ENCODE measurements at places on chromosomes 1 and 21.

- DNase-seq = peak; percentile 31
Measured at GRCh38 chr1:204837440-204838084, 33.1 kb upstream of the NFASC start.

- DNase-seq = no peak
Measured at GRCh38 chr1:152034654-152035538, 1.9 kb downstream of the S100A11 start.

DNA sequence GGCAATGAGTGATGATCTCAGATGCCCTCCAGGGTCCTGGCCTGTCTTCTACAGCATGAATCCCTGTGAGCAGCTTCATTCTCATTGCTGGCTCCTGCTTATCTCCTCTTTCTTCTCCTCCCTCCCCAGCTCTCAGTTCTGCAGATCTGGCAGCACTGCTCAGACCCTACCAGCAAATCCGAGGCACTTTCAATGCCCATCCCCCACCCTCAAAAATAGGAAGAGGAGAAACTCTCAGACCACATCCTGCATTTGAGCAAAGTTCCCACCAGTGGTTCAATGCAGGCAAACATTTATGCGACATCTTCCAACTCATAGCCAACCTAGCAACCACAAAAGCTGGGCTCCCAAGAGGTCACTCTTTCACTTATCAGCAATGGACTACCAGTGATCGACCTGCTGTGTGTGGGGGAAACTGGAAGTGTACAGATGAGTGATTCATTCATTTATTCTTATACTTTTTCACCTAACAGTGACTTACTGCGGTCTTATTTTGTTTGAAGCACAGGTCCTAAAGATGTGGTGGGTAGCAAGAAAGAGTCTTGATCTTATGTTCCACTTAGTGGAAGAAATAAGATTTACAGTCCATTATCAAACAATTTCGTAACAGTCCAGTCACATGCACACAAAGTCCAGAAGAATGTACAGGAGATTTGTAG lies 5.8 kb upstream of the CHI3L2 start:
- no peak for DNase-seq

DNA sequence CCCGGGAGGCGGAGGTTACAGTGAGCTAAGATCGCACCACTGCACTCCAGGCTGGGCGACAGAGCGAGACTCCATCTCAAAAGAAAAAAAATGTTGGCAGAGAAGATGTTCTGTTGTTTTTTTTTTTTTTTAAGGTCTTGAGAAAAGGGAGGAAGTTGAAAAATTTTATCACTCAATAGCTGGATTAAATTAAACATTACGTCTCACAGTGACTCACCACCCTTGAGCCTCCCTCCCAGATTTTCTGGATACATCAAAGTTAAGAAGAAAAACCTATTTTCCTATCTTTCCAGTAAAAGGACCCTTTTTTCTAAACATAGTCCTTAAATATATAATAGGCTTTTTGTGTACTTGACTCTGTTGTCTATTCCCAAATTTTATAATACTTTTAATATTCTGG lies 35.5 kb downstream of the IFNAR1 start:
- DNase-seq = no peak

- no peak for DNase-seq
Measured at GRCh38 chr21:46651121-46651520, 15.6 kb downstream of the PRMT2 start.

DNA sequence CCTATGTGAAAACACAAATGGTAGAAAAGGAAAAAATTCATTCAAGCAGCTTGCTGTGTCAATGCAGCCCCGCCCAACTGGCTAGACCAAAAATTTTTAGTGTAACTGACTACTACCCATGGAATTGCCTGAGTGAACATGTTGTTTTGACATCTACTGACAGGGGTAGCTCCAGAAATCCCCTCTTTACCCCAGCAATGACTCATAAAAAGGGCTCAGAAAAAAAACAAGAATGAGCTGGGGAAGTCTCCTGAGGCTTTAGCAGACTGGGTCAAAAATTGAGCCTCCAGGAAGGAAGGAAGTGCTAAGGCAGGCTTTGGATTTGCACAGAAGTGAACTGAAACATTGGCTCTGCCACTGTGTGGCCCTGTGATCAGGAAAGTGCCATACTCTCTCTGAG lies 24.4 kb upstream of the FGGY start:
- no peak for DNase-seq

DNA sequence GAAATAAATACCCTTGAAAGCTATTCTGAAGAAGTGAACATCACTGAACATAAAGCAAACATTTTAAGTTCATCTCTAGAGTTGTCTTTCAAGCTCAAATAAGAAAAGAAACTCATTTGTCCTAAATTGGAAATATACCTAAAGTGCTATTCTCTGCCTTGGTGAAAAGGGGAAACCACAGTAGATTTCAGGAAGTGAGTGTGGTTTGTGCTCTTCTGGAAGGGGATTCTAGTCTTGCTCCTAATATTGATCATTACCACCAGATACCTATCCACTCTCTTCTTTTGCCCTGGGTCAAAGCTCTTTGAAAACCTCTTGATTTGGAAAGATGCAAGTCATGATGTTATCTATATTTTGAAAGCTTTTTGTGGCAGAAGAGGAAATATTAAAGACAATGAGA lies 798.1 kb downstream of the ADGRL2 start:
- no peak for DNase-seq

DNA sequence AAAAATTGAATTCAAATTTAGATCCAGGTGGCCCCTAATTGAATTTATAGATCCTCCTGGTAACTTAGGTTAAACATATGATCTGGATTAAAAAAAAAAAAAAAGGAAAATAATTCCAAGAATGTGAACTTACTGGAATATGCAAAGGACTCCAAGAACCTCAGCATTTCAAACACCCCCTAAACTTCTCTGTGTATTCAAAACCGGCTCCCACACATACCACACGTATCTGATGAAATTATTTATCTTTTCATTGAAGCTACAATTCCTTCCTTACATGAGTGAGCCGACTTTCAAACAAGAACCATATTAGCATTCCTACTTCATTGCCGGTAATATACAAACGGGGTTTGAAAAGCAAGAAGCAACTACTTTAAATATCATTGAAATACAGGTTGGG lies 61.4 kb upstream of the FMN2 start:
- no peak for DNase-seq

GRCh38 chr1:11400567-11400966 lies 78.4 kb upstream of the DISP3 start:
- no peak for DNase-seq

DNA sequence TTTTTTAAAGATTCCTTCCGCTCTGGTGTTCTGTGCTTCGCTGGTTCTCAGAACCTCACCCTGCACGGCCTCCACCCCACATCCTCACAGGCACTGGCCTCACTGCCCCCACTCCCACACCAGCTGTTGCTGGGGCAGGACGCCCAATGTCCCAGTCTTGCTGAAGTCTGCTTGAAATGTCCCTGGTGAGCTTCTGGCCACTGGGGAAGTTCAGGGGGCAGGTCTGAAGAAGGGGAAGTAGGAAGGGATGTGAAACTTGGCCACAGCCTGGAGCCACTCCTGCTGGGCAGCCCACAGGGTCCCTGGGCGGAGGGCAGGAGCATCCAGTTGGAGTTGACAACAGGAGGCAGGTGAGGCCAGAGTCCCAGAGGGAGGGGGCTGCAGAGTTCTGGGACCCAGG lies at the start of gene C1QA:
Gene C1QA, plus strand, starts transcription at position 276 of the 400 bp plus-strand sequence. CDS start 989 bp downstream, outside the sequence.
- DNase-seq = no peak

- no peak for DNase-seq
Measured at GRCh38 chr1:218048828-218049420, 236.2 kb upstream of the RRP15 start.

DNA sequence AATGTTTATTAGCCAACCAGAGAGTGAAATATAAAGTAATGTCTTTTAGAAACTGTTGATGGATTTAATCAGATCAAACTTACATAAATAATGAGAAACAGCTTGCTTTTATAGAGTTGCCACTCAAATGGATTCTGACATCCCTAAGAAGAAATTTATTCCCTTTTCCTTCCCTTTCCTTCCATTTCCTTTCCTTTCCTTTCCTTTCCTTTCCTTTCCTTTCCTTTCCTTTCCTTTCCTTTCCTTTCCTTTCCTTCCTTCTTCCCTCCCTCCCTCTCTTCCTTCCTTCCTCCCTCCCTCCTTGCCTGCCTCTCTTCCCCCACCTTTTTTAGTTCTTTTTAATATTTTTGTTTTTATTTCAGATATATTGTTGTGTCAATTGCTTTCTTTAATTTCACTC lies 27.3 kb downstream of the PRRX1 start:
- DNase-seq = no peak

- DNase-seq = no peak
Measured at GRCh38 chr21:46051379-46051770, 46.5 kb upstream of the COL6A2 start.

GRCh38 chr1:198880818-198881597 lies 242.2 kb downstream of the PTPRC start:
- no peak for DNase-seq

- DNase-seq = no peak
Measured at GRCh38 chr21:46610018-46610701, 5.3 kb upstream of the S100B start.

- no peak for DNase-seq
Measured at GRCh38 chr21:43295066-43295958, 126.5 kb downstream of the CRYAA start.

DNA sequence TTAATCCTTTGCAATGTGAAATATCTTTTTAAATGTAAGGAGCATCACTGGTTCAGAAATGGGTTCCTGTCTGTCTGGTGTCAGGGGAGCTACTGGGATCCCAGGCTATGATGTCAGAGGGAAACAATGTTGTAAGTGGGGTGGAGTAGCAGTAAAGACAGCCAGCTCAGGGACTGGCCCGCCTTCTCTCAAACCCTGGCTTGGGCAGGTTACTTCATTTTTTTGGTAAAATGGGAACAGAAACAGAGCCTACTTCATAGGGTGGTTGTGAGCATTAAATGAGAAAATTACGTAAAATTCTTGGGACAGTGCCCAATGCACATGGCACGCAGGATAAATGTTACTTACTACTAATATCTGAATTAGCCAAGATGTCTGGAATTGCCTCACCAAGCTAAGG lies 30.7 kb upstream of the IL20 start:
- no peak for DNase-seq

DNA sequence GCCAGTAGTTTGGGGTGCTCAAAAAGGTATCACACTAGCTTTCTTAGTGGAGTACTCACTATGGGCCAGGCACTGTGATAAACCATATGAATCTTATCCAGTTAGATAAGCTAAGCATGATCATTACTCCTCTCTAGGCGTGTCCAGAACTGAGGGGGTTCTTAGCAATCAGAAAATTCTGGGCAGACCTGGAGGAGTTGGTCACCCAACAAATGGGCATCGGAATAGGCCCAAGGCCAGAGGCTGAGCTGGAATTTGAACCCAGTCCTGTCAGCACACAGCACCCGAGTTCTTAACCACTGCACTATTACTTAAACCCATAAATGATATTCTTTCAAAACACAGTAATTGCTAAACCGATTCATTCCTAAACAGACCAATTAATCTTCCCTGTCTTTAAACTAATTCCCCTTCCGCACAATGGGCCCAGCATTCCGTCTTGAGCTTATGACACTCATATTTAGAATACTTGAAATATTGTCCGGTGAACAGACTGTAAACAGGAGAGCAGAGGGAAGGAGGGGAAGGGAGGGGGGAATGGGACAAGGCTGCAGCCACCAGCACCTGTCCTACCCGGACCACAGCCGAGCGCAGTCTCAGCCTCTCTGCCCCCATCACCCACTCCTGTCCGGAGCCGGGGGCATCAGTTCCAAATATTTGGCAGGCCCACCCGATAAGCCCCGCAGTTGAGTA lies 113.0 kb upstream of the GADD45A start:
- no peak for DNase-seq

DNA sequence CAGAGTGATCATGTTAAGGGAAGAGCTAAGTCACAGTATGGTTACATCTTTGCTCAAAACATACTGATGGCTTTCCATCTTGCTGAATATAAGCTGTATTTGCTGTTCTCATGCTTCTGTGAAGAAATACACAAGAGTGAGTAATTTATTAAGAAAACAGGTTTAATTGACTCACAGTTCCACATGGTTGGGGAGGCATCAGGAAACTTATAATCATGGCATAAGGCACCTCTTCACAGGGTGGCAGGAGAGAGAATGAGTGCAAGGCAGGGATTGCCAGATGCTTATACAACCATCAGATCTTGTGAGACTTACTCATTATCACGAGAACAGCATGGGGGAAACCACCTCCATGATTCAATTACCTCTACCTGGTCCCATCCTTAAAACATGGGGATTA lies 24.4 kb upstream of the RGS5 start:
- DNase-seq = no peak

DNA sequence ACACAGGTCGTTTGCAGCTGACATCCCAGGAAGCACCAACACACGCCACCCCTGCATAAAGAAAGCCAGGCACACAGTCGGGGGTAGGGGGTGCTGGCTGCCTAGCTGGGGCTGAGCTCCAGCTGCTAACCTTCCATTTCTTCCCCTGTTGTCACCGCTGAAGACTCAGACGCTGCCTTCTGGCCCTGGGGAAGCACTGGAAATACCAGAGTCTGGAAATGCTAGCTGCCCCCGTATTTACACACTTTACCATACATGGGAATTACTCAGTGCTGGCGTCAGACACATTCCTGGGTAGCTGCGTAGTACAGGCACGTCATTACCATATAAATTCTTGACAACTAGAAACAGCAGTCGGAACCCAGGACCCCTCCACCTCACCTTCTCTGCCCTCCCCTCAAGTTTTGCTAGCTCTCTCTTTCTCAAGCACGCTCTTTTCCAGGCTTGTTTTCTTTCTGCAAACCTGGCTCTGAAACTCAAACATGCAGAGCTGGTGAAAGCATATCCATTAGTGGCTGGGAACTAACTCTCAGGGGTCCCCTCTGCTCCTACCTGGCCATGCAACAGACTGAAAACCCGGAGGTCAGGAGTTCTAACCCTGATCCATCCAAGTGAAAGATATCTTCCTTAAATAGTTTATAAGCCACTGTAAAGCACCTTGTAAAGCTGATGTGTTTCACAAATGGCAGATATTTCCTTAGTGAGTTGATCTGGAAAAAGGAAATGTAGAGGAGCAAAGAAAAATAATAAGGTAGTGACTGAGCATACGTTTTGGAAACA lies 3.3 kb downstream of the CSRP1 start:
- no peak for DNase-seq

- DNase-seq = no peak
Measured at GRCh38 chr1:206117151-206117948, at the start of gene AVPR1B. Gene AVPR1B, minus strand, starts transcription at chr1:206117388. Its CDS starts 498 bp downstream, at chr1:206116890.

DNA sequence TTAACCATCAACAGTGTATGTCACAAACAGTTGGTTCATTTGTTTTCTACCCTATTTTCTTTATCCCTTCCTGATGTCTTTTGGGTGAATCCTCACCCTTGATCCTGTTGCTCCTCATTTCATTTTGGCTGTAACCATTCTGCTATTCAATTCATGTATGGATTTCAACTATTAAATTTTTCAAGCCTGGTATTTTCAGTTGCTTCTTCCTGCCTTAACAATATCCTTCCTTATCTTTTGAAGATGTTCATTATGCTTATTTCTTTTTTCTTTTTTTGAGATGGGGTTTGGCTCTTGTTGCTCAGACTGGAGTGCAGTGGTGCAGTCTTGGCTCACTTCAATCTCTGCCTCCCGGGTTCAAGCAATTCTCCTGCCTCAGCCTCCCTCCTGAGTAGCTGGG lies 2.8 kb upstream of the RNU5D-1 start:
- DNase-seq = no peak

DNA sequence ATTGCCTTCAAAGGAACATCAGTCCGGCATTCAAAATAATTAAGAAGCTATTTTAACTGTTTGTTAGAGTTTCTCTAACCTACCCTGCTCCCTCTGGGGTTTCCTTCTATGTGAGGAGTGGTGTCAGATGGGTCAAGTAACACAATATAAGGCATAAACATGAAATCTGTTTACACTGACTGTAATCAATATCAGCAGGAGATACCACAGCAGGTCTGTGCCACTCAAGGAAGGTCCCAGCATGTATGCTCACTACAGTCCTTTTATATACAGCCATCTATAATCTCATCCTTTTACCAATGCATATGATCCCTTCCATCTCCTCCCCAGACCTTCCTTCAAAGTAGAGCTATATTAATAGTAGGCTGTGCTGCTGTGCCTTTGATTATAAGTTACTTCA lies 25.4 kb downstream of the EEIG2 start:
- DNase-seq = no peak

Measured in nucleus accumbens (tissue), 56 donors.